EH (cell line): ENCODE measurements at places on chromosomes 2 and 18.
A peak's percentile ranks its signal among the peaks of the same experiment; 100 is the strongest.

DNA sequence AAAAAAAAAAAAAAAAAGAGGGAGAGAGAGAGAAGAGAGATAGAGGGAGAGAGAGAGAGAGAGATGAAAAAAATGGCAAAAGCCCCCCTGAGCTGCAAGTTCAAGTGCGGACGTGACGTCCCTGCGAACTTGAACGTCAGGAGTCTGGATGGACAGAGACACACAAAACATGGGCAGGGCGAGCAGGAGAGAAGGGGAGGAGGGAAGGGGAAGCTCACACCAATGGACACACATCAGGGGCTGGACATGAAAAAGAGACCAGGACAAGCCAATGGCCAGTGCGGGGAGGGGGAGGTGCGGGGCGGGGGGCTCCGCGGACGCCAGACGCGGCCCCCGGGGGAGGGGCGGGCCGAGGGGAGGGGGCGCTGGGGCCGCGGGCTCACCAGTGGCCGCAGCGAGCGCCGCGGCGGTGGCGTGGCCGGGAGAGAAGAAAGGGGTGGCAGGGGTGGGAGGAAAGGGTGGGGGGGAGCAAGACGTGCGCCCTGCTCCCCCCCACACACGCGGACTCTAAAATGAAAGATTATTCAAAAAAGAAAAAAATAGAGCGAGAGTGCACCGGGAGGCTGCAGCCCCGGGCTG lies at the start of gene BCL11A:
BCL11A (minus strand) TSS at position 160 of the 579 bp plus-strand sequence. CDS start 384 bp downstream, outside the sequence.
- peak; percentile 89 for DNase-seq

DNA sequence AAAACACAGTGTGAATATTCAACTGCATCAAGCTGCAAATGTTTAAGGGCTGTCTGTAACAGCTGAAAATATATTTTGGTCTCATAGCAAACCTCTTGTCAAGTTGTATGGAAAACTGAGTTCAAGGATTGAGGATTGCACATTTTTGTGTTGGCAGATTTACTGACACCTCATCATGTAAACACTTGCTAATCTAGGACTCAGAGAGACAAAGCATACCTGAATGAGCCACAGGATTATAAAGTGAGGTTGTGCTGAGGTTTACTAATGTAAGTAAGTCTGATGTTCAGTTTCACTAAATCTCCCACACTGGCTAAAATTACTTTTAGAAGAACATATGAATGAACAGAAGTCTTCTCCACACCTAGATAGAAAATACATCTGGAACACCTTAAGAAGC lies 1993.1 kb upstream of the CELF4 start:
- DNase-seq = no peak

- DNase-seq = no peak
Measured at GRCh38 chr2:229137639-229138038, 133.4 kb downstream of the PID1 start.

DNA sequence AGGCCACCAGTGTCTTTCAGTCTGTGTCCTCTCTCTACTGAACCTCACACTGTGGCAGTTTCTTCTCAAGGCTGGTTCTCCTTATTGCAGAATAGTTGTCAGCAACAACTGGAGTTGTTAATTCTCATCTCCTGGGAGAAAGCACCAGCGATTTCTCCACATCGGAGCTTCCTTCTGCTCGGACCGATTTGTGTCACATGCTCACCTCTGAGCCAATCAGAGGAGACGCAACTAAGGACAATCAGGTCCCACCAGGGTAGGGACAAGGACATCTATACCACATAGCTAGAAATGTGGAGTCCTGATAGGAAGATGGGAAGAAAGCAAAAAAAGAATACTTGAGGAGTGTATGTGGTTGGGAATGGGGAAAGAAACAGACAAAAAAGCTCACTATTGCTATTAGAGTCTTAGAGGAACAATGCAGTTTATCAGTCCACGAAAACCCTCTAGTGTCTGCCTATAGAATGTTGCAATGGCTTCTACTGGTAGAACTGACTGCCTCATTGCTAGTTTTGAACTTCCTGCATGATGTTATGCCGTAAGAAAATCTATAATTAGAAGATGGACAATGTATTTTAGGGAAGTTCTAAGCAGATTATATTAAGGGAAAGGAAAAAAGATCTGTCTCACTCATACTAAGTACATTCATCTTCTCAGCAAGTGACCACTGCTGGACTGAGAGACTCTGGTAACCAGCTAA lies 169.7 kb downstream of the CDCA7 start:
- no peak for DNase-seq
